ENCODE measurements at places on chromosomes 1 and 21.

GRCh38 chr1:212488436-212489283, 55.9 kb downstream of the NENF start:
- DNase-seq: peak; percentile 29

DNA sequence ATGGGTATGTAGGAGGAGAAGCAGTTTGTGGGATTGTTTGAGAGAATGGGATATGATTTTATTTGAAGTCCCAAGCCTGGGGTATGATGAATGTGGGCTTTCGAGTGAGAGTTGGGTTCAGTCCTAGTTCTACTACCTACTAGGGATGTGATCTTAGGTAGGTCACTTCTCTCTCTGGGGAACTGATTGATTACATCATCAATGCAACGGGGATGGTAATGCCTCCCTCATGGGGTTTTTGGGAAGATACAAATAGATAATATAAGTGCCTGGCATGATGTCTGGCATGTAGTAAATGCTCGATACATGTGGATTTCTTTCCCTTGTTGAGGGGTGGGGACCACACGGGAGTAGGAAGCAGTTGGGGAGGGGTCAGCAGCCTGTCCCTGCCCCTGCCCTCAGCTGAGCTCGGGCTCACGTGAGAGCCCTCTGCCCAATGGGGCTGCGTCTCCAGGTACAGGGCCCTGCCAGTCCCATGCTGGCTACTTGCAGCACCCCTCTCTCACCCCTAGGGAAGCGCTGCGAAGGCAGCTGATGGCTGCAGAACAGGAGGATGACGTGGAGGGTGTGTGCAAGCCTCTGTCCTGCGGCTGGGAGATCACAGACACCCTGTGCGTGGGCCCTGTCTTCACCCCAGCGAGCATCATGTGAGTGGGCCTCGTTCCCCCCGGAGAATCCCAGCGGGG, 38.7 kb downstream of the AZIN2 start:
- no peak for DNase-seq

- peak; percentile 55 for DNase-seq
These were observed 98.0 kb upstream of the C1orf105 start for GRCh38 chr1:172322219-172323061.

GRCh38 chr1:113422315-113423068, 32.2 kb downstream of the MAGI3 start:
- DNase-seq: no peak

DNA sequence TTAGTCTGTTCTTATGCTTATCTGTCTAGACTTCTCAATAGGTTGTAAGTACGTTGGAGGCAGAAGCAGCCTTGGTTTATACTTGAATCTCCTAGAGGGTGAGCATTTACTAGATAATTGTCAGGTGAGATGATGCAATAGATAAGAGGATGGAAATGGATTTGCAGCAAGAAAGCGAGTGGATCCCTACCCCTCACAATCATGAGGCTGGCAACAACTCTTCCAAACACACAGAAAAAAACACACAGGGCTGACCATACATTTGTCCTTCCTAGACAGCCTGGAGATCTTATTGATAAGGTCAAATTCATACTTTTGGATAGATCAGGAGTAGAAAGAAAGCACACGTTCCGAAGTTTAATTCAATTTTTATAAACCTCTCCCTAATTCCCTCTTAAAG, 481.4 kb upstream of the CAMK1G start:
- DNase-seq: no peak

DNA sequence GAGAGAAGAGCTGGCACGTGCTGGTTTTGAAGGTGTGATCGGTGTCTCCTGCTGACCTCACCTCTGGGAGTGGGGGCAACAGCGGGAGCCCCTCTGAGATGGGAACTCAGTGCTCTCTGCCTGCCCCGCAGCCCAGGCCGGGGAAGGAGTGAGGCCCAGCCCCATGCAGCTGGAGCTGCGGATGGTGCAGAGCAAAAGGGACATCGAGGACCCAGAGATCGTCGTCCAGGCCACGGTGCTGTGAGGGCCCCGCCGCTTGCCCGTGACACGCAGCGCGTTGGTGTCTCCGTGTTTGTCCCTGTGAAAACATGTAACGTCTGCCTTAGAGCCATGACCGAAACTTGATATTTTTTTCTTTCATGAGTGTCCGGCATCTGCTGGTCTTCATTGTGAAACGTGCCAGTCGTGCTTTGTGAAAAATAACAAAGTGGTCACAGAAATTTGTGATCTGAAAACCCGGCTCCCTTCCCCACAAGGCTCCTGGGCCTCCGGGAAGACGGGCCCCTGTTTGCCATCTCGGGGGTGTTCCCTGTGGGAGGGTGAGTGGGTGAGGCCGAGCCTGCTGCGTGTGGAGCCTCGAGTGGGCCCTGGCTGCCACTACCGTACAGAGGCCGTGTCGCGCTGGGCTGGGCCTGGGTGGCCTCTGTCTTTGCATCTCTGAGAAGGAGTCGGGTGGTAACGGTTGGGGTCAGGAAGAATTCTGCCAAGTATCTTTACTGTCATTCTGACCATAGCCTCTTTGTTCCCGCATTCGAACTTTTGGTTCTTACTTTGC, 20.1 kb downstream of the CSTB start:
- DNase-seq: no peak

DNA sequence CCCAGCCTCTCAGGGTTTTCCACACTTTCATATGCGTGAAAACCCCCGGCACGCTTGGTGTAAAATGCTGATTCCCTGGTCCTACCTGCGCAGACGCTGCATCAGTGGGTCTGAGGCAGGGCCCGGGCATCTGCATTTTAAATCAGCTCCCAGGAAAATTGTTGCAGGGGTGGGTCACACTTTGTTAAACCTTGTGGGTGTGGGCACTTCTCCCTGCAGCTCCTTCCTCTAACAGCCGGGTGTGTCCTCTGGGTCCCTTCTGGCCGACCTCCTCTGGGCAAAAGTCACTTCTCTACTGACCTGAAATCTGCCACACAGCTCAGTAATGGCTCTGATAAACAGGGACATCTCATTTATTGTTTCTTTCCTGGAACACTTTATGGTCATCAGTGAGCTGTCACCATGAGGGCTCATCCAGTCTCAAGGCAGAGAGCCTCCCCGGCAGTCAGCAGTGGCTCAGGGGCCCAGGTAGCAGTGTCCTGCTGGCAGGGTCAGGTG, 52.8 kb upstream of the TMPRSS2 start:
- no peak for DNase-seq

DNA sequence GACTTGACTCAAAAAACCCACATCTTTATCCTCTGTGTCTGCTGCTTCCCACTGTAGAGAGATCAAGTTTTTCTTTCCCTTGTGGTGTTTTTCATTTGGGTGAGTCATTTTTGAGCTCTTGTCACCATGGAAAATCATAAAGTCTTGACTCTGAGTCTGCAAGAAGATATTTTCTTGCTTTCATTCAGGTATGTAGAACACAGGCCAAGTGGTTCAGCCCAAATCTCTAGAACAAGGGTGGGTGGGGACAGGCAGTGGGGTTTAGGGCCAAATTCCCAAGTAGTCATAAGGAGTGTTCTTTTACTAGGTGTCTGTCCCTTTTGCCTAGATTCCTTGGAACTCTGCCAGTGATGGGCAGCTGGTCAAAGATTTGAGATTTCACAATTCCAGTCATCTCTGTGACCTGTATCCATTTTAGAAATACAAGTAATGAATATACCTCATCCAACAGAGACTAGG, 21.5 kb upstream of the ARHGAP29 start:
- peak; percentile 46 for DNase-seq

DNA sequence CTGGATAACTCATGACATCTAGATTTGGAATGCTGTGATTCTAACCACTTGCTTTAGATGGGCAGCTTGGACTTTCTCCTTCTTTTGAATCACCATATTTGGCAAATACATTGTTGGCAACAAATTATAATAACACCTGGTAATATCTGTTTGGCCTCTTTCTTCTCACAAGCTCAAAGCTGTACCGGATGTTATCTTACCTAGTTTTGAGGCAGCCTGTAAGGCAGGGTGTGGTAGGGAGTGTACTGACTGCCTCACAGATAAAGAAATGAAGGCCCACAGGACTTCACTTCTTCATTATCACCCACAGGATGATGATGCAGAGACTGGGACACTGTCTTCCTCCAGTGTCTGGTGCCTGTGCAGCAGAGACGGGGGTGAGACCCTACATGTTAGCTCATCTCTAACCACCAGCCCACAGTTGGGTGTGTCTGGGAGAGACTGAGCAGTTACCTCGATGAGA, 28.5 kb downstream of the TUFT1 start:
- no peak for DNase-seq

DNA sequence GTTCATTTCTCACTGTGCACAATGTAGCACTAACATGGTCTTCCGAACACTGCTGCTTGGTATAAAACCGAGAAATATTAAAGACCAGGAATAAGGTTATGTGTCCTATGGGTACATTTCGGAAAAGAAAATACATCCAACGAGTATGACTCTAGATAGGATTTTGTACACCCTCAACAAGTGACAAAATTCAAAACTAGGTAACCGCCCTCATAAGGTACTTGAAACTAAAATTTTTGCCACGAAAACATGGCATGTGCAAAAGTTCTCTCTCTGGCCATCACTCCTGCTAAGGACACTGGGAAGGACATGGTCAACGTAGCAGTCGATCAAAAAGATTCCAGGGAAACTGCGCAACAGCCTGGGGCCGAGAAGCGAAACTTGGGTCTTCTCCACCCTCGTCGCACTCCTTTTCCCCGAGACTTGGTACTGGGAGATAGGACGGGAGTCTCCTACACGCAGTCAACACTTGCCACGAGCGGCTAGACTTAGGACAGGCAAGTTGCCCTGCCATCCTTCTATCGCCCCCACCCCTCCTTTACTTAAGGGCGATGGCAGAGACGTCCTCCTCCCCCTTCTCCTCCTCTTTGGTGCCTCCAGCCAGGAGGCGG, 338 bp upstream of the TOR1AIP1 start:
- peak; percentile 75 for DNase-seq

- DNase-seq: no peak
These were observed 3.2 kb downstream of the IRF6 start for GRCh38 chr1:209802780-209803152.

DNA sequence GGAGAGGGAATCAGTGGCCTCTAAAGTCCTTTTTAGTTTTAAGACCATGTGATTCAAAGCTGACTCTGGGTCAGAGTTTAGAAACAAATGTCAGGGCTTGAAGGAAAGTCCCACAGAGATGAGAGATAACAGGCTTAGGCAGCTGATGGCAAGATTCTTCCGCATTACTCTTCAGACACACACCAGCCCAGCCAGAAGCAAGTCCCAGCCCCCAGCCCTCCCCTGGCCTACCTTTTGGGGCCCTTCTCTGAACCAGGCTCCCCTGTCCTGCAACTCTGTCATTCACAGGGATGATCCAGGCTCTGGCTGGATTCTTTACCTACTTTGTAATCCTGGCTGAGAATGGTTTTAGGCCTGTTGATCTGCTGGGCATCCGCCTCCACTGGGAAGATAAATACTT, 13.1 kb upstream of the CASQ1 start:
- DNase-seq: no peak

DNA sequence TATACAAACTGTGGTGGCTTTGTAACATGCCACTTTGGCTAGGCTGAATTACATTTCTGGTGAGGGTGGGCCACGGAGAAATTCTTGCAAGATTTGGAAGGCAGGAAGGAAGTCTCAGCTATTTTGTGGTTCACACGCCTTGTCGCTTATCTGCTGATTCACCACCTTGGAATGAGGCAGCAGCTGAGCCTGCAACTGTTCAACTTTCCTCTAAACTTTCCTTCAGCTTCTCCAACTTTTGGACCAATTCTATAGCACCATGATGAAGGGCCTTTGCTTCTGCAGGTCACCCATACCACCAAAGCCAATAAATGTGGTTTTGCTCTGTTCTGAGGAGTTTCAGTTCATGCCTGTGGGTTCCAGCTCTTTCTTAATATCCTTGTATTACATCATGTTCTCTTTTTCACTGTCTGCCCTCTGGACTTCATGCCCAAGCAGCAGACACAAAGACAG, 337.6 kb upstream of the SNX7 start:
- DNase-seq: no peak

DNA sequence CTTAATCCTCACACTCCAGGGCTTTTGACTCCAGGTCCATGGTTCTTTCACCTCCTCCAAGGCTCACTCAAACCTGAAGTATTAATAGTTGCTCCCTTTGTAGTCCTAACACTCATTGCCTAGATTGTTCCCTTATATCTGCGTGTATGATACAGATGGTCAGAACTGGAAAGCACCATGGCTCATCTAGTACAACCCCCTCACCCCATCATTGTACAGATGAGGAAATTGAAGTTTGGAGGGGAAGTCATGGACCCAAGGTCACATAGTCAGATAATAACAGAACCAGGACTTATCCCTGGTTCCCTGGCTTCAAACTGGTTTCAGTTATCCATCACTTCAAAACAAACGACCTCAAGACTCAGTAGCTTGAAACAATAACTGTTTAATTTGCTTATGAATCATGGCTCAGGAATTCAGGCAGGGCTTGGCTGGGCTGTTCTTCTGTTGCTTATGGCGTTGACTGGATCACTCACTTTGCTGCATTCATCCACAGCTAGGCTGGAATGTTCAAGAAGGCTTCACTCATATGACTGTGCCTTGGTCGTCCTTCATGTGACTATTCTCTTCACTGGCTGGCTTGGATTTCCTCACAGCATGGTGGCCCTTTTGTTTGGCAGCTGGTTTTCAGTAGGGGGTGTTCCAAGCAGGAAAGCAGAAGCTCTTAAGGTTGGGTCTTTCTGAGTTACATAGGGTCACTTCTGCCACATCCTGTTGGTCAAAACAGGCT, 5.0 kb downstream of the NOS1AP start:
- DNase-seq: no peak

DNA sequence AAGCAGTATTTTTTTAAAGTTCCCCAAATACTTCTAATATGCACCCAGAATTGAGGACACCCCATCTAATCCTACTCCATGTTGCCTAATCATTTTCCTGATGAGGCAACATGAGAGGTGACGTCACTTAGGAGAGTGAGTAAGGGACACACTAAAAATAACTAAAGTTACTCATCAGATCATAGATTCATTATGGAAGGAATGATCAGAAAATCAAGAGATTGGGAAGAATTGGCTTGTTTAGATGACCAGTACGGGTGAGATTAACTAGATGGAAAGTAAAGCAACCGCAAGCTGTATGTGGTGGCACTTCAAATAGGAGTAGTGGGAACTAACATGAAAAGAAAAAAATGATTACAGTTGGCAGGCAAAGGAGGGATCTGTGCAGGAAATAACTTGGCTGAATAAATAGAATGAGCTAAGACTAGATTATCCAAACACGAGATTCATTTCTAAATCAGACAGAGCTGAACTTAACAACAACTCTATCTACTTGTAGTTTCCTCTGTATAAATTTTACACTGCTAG, 61.4 kb upstream of the CXADR start:
- DNase-seq: no peak

Measured in SHP77 treated with DMSO at 0.1 percent for 48 hours (cell line).